ENCODE measurements at places on chromosomes 3 and 15.

- peak; percentile 57 for DNase-seq
Measured at GRCh38 chr3:66407611-66408218, 93.1 kb downstream of the LRIG1 start.

GRCh38 chr15:83365370-83365938, 81.0 kb upstream of the BNC1 start:
- DNase-seq: peak; percentile 75

DNA sequence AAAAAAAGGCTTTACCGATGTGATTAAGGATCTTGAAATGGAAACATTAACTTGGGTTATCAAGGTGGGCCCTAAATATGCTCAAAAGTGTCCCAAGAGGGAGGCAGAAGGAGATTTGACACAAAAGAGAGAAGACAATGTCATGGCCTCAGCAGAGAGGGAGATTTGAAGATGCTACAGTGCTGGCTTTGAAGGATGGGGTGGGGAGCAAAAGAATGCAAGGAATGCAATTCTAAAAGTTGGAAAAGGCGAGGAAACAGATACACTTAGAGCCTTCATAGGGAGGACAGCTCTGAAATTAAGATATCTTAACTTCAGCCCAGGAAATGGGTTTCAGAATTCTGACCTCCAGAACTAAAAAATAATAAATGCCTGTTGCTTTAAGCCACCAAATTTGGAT, 314.5 kb upstream of the CCDC54 start:
- no peak for DNase-seq

DNA sequence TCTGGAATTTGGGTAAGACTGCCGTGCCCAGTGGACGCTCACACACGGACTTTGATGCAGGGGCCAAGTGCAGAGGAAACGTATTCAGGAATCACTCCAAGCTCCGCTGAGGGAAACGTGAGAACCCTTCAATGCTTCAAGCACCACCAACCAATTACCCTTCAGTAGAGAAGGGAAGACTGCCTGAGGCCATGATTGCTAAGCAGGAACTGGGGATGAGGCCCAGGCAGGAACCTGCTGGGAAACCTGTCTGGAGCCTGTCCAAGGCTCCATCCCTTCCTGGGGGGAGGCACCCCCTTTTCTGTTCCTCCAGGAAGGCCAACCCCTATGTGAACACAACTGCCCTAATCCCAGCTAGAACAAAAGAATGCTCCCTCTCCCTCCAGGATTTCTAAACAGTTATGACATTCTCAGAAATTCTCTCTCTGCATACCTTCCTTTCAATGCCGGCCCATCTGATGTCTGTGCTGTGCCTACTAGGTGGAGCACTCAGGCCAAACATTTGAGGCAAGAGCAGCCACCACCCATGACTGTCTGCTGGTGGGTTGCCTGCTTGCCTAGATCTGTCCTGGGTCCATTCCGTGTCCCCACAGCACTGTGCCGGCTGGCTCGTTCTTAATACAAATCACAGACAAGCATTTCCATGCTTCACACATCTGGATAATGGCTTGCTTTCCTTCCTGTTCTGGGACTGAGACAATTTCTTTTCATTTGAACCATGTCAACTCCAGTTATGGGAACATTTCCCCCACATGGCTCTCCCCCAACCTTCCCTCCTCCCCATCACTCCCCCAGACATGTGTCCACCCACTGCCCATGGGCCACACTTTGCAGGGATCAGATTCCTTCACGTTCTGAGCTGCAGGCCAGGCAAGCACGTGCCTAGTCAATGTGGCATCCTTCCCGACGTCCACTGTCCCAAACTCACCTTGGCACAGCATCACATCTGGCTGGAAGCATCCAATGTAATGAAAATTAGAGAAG, 149.4 kb downstream of the ADAMTS17 start:
- DNase-seq: no peak

DNA sequence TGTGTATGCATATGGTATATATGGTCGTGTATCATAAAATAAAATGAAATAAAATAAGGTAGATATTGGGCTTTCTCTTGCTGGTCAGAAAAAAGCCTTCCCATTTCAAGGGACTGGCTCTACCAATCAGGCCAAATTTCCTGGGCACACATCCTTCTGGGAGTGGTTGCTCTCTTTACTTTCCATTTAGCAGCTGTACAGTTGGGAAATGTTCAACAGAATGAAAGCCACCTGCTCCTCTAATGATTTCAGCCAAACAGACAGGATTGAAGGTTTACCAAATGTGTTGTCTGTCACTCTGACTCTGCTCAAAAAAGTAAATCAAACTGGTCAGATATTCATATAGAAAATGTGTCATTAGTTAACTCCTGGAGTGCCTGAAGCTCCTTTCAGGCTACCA, 380.4 kb downstream of the ROBO2 start:
- DNase-seq: no peak

- no peak for DNase-seq
Measured at GRCh38 chr3:41118461-41119390, 80.6 kb upstream of the CTNNB1 start.
